Cardiac fibroblast (primary cell): ENCODE measurements at places on chromosomes 7 and 10.
A peak's percentile ranks its signal among the peaks of the same experiment; 100 is the strongest.

GRCh38 chr7:151099486-151100211, 13.4 kb downstream of the AGAP3 start:
- DNase-seq = no peak

GRCh38 chr10:92124616-92125143, 166.2 kb downstream of the CPEB3 start:
- peak; percentile 95 for DNase-seq

GRCh38 chr7:157819455-157819807, 482.6 kb downstream of the DNAJB6 start:
- no peak for DNase-seq

GRCh38 chr10:123147635-123148413, at the start of gene HMX2:
HMX2 (plus strand) TSS chr10:123148136; CDS start chr10:123148379, 243 bp downstream.
- no peak for DNase-seq

- no peak for DNase-seq
These were observed 14.6 kb upstream of the PPP2R2D start for GRCh38 chr10:131886237-131886636.

DNA sequence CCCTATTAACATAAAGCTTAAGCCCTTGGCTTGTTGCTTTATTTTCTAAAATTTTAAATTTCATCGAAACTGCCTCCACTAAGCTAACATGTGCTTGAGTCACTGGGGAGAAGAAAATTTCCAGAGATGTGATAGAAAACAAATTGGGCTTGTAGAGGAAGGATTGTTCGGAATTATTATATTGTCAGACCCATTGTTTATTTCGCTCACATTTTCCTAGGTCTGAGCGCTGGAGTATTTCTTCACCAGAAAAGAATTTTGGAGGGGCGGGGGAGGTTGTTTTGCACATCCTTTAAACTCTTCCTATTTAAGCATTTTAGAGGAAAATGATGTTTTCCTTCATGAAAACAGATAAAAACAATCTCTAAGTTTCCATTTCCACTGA, 29.1 kb downstream of the CELF2 start:
- DNase-seq = peak; percentile 20

DNA sequence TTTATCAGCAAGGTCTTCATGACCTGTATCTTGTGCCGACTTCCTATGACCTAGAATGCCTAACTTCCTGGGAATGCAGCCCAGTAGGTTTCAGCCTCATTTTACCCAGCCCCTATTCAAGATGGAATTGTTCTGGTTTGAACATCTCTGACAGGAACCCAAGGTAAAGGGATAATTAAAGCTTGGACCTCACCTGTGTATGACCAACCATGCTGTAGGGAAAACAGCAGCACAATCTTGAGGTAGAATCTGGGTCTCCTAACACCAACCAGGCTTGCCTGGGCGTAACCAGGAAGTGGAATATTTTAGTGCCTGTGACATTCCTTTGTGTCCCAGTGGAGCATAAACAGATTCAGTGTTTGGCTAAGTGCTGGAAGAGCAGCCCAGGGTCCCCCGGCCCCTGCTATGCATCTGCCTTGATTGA, 94.1 kb downstream of the PFKFB3 start:
- DNase-seq = no peak

DNA sequence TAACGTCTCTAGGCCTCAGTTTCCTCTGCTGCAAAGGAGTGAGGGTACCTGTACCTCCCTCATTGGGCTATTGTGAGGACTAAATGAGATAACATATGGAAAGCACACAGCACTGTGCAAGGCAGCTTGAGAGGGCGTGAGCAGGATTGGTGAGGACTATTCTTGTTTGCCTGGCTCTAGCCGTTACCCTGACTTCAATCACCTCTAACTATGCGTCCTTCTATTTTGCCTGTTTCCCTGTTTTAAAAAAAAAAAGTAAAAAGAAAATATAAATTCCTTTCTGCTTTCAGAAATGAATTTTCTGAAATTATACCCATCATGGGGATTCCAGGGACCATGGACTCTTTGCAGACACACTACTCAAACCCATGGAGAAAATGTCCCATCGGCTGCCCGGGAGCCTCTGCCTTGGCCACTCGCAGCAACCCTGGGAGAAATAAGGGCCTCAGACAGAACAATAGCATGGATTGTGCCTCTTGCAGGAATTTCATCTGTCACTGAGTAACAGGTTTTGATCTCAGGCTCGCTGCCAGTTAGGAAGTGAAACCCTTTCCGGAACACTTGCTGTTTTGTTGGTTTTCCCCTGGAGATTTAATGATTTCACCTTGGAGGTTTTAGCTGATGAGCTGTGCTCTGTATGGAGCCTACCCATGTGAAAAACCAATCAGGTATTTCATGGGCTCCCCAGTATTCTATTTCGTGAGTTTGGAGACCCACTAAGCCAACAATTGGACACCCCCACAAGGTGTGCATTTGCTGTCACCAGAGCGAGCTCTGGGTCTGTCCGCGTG, 55.6 kb downstream of the STEAP1B start:
- peak; percentile 82 for DNase-seq

DNA sequence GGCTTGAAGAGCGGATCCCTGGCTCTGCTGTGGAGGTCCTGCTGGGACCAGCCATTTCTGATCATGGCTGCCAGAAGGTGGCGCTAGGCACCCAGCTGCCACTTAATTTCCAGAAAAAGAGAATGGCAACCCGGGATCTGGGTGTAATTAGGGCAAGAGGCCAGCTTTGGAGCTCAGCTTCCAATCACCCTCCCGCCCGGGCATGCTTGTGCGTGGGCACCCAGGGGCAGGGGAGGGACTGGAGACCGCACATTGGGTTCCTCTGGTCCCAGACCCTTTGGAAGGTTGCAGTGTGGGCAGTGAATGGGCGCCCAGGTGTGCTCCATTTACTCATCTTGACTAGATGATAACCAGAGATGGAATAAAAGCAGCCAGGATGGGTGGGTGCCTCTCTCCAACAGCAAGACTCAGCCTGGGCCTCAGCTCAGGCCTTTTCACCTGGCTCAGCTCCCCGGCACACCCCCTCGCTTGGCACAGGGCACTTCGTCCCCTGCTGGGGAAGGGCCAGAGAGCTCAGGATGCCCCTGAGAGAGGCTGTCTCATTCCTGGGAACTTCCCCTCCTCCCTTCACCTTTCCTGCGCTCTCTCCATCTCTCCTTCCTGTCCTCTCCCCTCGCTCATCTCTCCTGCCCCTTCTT, 14.7 kb downstream of the FAM241B start:
- DNase-seq = peak; percentile 68

DNA sequence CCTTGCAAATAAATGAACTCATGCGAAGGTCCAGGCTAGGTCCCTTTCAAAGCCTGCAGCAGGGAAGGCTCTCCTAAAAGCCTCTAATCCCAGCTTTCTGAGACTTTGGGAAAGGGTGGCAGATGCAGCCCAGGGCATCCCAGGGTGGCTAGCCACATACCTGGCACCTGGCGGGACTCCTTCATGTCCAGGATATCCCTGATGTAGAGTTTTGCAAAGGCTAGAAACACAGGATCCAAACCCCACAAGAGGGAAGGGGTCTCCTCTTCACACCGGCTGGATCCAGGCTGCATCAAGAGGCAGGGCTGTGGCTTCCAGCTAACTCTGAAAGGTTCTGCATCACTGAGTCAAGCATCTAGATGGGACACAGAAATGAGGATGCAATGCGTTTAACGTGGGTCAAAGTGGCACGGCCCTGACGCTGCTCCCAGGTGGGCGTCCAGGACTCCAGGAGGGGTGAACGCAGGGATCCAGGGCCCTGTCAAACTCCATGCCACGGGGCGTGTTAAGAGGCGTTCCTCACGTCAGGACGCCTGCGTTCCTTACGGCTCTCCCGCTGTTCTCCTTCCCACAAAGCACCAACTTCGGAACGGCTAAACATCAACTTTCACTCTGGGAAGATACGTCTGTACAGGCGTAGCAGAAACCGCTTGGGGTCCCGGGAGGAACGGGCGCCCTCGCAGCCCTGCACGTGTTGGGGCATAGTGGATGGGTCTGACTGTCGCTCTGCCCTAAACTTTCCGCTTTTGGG, 507 bp downstream of the STN1 start:
- DNase-seq = no peak

GRCh38 chr10:98209441-98209840, 58.6 kb downstream of the LOXL4 start:
- DNase-seq = no peak

- DNase-seq = peak; percentile 34
These were observed 51.3 kb upstream of the GPR26 start for GRCh38 chr10:123614888-123615287.

DNA sequence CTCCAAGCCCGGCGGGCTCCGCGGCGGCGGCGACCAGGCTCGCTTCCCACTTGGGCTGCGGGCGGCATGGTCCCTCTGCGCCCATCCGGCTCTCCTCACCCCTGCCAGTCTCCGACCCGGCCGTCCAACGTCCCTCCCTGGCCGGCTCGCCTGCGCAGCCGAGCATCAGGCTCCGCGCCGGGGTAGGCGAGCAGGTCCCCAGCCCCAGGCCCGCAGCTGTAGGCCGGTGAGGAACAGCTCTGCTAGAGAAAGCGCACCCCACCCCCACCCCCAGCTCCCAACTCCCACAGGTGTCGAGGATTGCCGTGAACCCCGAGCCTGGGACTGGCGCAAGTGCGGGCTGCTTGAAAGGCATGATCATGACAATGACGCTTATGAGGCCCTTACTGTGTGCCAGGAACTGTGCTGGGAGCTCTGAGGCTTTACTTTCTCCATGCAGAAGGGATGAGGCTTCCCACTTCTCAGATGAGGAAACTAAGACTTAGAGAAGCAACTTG, 20.8 kb upstream of the PAX2 start:
- no peak for DNase-seq

GRCh38 chr10:133139551-133140065, 20.4 kb upstream of the KNDC1 start:
- DNase-seq = no peak

GRCh38 chr7:46830-47140, 145.6 kb upstream of the FAM20C start:
- DNase-seq = no peak

GRCh38 chr10:77898323-77899079, 28.1 kb downstream of the DLG5 start:
- DNase-seq = no peak

GRCh38 chr10:61189912-61190311, 245.9 kb upstream of the RHOBTB1 start:
- no peak for DNase-seq

DNA sequence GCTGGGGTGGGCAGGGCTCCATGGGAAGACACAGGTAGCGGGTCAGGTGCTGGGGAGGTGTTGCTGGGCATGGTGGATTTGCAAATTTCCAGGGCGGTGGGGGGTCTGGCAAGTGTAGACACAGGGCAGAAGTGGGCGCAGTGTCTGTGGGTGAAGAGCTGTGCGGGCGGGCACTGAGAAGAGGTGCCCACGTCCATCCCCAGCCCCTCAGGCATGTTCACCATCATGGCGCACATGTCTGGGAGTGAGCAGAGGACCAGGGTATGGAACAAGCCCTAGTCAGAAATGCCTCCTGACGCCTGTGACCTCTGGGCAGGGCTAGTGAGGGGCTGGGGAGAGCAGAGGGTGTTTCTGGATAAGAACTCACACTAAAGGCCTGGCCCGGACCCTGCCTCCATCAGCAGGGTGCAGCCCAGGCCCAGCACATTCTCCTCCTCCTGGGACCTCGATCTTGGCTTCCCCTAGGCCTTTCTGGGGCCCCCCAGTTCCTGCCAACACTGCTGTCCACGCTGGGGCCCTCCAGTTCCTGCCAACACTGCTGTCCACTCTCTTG, 612.9 kb downstream of the PTPRN2 start:
- no peak for DNase-seq

GRCh38 chr10:95423164-95424005, 132.6 kb upstream of the PDLIM1 start:
- no peak for DNase-seq

DNA sequence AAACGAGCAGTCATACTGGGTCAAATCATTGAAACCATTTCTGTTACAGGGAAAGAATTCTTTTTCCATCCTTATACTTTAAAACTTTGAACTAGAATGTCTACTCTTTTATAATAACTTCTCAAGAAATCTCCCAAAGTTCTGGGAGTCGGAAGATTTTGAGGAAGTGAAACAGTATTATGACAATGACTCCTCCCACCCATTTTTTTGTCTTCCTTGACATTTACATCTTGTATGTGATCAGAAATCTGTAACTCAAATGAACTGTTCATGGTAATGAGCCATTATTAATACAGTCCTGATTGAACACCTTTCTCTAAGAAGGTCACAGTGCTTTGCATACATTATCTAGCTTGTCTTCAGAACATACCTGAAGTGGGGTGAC, 227.4 kb downstream of the CELF2 start:
- no peak for DNase-seq

- peak; percentile 89 for DNase-seq
These were observed 35.4 kb downstream of the KLF6 start for GRCh38 chr10:3749600-3749999.

- no peak for DNase-seq
These were observed 1.7 kb upstream of the SH2B2 start for GRCh38 chr7:102284891-102285539.

- peak; percentile 49 for DNase-seq
These were observed 56.9 kb downstream of the XPNPEP1 start for GRCh38 chr10:109866168-109866994.

GRCh38 chr10:102384606-102385429, 10.7 kb upstream of the NFKB2 start:
- DNase-seq = peak; percentile 49

DNA sequence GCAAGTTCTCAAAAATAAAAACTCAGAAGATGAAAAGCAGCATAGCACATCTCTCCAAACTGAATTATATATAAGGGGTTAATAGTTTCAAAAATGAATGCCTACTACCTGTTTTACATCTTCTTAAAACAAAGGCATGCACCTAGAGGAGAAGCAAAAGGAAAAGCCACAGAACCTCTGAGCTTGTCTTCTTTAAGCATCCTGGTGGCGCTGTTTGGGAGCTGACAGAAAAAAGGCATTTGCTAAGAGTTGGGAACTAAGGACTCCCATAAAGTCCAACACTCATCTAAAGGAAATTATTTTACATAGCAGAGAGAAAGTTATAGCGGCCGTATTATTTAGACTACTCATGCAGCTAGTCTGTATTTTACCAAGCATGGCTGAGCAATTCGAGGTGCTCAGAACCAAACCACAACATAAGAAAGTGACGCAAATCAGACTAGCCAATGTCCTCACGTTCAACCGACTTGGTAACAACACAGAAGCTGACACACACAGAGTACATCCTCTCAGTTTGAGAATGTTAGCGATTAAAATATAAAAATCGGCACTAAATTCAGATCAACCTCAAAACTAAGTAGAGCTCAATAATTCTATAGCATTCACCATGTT, 38.8 kb downstream of the PTN start:
- DNase-seq = peak; percentile 38

GRCh38 chr10:69320521-69320920, 42.2 kb downstream of the HK1 start:
- no peak for DNase-seq

GRCh38 chr10:59833810-59834209, 72.5 kb downstream of the CCDC6 start:
- DNase-seq = no peak
